Activated T-helper 9 cell treated with anti-CD3 and anti-CD28 coated beads, Interleukin-2, amount 50 U/mL, for 16 hours (primary cell): ENCODE measurements at places on chromosomes 12 and 14.

- no peak for DNase-seq
Observed at GRCh38 chr14:74563233-74563585, 48.8 kb downstream of the LTBP2 start.

DNA sequence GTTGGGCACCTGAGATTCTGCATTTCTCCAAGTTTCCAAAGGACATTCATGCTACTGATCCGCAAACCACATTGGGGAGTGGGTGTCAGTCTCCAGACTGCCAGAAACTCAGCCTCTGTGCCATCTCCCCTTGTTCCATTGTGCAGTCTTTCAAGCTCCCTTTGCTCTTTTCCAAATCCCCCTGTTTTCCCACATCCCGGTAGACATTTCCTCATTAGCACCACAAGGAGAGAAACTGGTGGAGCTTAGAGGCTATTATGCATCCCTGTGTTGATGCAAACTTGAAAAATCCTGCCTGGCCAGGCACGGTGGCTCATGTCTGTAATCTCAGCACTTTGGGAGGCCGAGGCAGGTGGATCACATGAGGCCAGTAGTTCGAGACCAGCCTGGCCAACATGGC lies 10.7 kb downstream of the CCDC63 start:
- no peak for DNase-seq

- no peak for DNase-seq
Observed at GRCh38 chr14:53896726-53897125, 59.9 kb downstream of the BMP4 start.

DNA sequence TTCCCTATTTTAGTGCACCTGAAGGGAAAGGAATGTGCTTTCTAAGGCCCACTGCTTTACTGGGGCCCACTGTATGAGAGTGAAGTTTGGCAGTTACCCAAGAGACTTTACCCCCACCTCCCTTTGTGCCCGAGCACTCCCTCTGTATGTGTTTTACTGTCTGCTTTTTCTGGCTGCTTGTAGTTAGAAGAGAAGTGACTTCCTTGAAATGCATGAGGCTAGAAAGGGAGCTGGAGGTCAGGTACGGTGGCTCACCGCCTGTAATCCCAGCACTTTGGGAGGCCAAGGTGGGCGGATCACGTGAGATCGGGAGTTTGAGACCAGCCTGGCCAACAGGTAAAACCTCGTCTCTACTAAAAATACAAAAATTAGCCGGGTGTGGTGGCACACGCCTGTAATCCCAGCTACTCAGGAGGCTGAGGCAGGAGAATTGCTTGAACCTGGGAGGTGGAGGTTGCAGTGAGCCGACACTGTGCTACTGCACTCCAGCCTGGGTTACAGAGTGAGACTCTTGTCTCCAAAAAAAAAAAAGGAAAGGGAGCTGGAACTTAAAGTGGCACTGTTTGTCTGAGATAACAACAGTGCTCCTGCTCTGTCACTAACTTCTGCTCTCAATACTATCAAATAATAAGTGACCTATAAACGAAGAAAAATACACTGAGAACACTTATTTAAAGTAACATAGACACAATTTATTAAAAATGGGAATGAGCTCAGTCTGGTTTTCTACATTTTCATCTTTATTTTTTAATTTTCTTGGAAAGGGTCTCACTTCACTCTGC lies 5.8 kb downstream of the TRIP11 start:
- no peak for DNase-seq

GRCh38 chr12:54134850-54135249 lies 53.9 kb downstream of the SMUG1 start:
- DNase-seq, result no peak

GRCh38 chr14:67517083-67517482 lies 16.0 kb upstream of the PLEKHH1 start:
- DNase-seq, result no peak

- DNase-seq, result no peak
Observed at GRCh38 chr12:4849115-4849541, 60.6 kb upstream of the KCNA1 start.

DNA sequence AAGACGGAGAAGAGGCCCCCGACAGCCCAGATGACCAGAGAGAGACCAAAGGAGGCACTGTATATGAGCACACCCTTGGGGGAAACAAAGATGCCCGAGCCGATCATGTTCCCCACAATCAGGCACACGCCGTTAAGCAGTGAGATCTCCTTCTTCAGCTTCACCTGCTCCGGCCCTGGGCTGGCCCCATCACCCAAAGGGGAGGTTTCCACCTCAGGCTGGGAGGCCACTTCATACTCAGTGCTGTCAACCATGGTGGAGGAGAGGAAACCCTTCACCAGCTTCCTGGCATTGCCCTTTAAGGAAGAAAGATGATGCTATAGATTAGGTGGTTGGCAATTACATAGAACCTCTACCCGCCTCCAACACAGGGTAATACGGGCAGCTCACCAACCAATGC lies 2.1 kb downstream of the SLC7A7 start:
- no peak for DNase-seq

DNA sequence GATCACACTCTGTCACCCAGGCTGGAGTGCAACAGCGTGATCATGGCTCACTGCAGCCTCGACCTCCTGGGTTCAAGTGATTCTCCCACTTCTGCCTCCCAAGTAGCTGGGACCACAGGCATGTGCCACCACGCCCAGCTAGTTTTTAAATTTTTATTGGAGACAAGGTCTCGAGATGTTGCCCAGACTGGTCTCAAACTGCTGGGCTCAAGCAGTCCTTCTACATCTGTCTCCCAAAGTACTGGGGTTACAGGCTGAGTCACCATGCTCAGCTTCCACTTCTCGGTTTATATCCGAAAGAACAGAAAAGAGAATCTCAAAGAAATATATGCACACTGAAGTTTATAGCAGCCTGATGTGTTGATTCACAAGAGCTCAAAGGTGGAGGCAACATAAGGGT lies 107.5 kb downstream of the SCARB1 start:
- no peak for DNase-seq

DNA sequence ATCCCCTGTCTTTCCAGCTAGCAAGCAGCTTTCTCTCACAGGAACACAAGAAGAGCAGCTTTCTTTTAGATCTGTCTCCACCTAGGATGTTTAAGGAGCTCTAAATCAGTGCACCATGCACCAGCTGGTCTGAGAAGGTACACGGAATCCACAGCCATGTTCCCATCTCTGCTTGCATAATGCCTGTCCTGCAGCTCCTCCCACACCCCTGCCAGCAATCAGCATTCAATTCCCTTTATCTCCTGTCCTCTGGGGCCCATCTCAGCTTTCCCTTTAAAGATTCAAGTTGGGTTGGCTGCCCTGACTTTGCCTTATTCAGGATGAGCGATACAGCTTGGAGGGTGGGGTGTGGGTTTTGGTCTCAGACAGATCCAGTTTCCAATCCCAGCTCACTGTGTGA lies 826.3 kb downstream of the BCL11B start:
- no peak for DNase-seq

DNA sequence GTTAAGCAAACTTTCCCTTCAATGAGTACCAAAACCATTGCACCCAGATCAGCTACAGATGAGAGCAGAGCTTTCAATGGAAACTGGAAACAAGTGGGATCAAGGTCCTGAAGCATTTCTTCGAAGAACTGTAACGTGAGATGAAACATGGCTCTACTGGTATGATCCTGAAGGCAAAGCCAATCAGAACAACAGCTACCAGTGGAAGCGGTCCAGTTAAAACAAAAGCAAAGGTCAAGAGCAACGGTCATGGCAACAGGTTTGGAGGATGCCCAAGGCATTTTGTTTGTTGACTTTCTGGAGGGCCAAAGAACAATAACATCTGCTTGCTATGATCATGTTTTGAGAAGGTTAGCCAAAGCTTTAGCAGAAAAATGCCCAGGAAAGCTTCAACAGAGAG lies 137.9 kb upstream of the CPSF6 start:
- DNase-seq, result no peak

GRCh38 chr14:81990312-81990761 lies 456.7 kb upstream of the SEL1L start:
- no peak for DNase-seq

- no peak for DNase-seq
Observed at GRCh38 chr12:14779834-14780233, 23.4 kb downstream of the WBP11 start.

DNA sequence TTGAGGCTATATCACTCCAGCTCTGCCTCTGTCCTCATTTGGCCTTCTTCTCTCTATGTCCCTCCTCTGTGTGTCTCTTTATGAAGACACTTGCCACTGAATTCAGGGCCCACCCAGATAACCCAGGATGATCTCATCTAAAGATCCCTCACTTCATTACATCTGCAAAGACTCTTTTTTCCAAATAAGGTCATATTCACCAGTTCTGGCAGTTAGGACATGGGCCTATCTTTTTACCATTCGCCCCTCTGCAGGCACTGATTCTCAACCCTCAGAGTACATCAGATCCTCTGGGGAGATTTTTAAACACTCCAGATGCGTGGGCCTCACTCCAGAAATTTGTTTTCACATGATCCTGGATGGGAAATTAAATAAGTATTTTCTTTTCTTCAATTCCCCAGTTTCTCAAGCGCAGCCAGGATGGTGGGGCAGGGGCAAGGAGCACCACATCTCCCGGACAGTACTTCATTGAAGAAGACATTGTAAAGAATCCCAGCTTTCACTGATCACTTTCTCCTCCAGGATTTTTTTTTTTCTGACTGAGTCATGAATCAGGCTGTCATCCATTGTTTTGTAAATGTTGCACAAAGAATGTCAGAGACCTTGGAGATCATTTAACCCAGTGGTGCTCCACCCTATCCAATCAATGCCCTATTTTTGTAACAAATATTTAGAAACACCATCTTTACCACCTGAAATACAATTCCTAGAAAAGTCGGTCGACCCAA lies 27.4 kb downstream of the CRACR2A start:
- DNase-seq, result no peak

DNA sequence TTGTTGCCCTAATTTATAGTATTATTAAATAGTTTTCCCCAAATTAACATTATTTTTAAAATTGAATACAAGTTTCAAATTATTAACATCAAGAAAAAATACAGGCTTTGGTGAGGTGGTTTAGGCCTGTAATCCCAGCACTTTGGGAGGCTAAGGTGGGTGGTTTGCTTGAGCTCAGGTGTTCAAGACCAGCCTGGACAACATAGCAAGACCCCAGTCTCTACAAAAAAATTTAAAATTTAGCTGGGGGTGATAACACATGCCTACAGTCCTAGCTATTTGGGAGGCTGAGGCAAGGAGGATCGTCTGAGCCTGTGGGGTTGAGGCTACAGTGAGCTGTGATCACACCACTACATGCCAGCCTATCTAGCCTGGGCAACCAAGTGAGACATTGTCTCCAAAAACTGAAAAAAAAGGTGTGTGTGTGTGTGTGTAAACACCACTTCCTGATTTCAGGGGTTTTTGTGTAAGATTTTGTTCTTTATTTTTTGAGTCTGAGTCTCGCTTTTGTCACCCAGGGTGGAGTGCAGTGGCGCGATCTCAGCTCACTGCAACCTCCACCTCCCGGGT lies 3.9 kb upstream of the DNAL1 start:
- no peak for DNase-seq
